Activated T-helper 1 cell treated with Interleukin-2 at 50 U/mL for 16 hours (primary cell): ENCODE measurements at places on chromosomes 3 and 15.

DNA sequence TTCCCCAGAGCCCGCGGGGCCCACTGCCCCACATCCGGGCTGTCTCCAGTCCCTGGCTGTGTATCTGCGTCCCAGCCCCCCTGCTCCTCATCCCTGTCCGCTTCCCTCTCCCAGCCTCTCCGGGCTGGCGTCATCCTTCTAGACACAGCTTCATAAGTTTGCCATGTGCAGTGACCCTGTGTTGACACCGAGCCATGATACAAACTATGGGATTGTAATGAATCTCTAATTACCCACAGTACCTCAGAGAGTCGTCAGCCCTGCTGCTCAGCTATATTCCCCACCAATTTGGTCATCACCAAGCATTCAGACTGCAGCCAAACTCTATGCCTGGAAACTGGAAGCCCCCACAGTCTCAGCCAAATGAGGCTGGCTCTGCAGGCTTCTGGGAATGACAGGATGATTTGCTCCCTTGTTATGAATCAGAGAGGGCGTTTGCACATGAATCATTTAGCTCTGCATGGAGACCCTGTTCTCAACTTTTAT is 466.1 kb upstream of the ATP11B start:
- no peak for DNase-seq

DNA sequence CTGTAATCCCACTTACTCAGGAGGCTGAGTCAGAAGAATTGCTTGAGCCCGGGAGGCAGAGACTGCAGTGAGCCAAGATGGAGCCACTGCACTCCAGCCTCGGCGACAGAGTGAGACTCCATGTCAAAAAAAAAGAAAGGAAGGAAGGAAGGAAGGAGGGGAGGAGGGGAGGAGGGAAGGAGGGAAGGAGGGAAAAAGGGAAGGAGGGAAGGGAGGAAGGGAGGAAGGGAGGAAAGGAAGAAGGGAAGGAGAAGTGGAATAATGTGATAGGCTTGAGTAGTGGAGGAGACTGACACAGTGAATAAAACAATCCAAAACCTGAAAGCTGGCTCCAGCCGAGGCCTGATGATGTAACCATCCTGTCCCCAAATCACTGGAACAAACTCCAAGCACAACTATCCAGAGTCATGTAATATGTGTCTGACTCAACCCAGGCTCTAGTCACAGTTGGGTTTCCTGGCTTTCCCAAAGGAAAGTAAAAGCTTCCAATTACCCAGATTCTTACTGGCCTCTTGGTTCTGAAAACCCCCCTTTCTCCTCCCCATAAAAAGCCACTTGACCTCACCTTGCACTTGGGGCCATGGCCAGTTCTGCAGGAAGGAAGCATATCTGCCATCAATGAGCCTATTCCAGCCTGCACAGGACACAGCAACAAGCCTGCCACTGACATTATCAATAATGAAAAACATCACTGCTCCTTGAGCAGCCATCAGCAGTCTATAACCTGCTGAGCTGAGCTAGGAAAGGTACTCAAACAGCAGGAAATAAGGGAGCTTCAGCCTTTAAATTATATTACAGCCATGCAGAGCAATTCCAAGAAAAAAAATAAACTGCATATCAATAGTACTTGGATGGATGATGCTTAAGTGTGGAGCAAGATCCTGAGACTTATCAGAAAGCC is 48.3 kb downstream of the MB21D2 start:
- DNase-seq: no peak

DNA sequence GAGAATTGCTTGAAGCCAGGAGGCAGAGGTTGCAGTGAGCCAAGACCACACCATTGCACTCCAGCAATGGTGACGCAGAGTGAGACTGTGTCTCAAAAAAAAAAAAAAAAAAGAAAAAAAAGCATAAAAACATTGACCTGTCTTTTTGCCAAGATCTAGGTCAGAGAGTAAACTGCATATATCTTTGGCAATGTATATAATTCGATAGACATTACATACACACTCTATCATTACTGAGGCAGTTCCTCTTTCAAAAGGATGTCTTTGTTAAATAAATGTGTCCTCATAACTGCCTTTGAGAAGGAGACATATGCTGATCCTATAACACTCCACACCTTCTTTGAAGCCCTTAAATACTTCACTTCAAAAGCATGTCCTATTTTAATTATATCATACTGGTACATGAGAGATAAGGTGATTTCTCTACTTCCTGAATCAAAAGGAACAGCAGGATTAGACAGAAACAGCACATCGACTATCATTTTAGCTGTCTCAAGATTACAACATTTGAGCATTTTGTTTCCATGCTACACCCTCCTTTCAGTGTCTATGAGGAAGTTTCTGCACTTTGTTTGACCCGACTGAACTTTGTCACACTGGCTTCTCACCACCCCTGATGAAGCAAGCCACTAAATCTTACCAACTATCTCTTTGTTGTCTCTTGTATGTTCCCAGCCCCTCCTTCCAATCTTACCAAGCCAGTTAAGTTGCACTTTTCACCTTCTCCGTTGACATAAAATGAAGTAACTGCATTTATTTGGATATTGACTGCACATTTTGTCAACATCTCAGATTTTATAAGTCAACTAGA is 335.8 kb downstream of the MECOM start:
- DNase-seq: no peak

GRCh38 chr15:91456921-91457320 is 356.9 kb downstream of the SV2B start:
- no peak for DNase-seq

DNA sequence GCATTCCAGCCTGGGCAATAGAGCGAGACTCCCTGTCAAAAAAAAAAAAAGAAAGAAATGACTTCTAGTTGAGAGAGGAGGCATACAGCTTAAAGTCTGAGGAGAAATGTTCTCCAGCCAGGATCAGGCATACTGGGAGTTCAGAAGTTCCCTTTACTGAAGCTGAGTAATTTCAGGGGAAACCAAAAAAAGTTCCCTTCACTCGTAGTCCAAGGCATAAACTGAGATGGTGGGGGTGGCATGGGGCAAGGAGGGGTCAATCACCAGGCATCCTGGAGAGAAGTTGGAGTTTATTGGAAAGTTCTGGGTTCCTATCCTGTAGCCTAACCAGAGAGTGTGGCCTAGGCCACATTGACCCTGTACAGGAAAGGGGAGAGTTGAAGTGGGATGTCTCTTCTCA is 5.9 kb downstream of the GPX1 start:
- DNase-seq: no peak

DNA sequence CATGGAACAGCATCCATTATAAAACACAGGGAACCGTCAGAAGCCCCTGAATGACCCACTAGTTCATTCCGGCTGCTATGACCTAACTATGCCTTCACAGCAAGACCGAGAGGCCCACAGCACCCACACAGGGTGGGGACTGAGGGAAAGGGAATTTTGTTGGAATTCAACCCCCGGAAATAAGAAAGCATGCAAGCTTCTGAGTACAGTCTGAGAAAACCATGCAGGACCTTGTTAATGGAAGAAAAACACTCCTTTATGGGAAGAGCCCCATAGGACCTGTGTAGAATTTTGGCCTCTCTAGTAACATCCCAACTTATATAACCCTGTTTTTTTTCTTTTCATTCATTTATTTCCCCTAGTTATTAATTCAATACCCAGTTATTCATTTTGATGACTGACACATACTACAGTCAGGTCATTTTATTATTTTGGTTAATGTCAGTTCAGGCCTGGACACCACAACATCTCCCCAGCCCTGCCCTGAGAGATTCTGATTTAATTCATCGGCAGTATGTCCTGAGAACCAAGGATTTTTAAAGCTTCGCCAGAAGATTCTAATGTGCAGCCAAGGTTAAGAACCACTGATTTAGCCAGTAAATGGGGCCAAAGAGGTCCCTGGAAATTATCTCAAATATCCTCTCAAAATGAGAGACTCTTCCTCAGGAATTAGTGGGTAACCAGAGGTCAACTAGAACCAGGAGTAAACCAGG is 231.6 kb upstream of the GOLGA6L4 start:
- DNase-seq: no peak

GRCh38 chr15:39625451-39625850 is 44.6 kb downstream of the THBS1 start:
- DNase-seq: no peak

DNA sequence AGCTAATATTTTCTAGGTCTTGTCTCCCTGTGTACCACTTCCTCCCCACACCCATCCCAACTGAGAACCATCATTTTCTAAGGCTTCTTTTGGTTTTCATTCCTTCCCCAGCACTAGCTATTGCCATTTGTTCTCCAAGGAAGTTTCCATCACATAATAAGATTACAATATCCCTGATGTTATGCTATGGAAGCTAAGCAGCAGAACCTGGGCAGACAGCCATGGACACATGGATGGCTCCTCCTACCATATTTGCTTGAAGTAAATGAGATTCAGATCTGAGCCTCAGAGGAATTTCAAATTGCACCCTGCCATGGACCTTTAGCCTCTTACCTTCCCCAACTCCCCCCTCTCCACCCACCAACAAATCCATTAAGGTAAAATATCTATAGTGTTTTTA is 31.5 kb downstream of the GASK1A start:
- DNase-seq: no peak

DNA sequence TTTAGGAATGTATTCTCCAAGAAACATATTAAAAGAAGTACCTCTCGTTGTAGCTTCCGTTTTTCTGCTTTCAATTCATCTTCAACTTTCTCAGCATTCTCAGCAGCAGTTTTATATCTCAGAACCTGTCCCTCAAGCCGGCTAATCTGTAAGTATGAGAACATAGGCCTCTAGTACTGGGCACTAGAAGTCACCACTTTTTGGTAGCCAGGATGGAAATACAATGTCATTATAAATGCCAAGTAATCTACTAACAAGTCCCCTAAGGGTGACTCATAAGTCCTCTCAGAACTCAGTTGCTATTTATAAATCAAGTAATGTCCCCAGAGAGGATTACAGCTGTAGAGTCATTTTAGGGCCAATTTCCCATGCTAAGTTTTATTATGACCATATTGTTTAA is 61.1 kb downstream of the MLH1 start:
- no peak for DNase-seq

GRCh38 chr15:90957031-90957790 is 2.5 kb downstream of the RCCD1 start:
- DNase-seq: no peak

- DNase-seq: no peak
Measured at GRCh38 chr3:120153294-120153693, 59.0 kb upstream of the GSK3B start.
